ENCODE measurements at places on chromosomes 4 and X.

DNA sequence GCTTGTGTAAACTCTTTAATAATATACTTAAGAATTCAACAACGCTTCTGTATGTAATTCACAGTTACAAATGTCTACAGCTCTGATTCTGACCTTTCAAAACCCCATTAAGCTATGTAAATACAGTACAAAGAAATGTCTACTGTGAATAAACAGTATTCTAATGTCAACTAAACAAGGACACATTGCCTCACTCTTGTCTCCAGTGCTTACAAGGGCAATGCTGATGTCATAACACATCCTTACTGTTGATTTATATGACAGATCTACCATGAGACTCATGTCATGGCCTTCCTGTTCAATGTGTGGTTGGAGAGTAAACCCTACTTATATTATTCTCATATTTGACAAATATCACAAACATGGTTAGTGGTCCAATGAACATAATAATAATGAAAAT is 256.1 kb upstream of the ADGRL3 start:
- no peak for DNase-seq

DNA sequence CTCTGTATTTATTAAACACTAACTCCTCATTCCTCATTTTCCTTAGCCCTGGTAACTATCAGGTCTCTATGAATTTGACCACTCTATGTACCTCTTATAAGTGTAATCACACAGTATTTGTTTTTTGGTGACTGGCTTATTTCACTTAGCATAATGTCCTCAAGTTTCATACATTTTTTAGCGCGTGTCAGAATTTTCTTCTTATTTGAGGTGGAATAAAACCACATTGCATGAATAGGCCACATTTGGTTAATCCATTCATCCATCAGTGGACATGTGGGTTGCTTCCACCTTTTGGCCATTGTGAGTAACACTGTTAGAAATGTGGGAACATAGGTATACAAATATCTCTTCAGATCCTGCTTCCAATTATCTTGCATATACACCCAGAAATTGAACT is 341.2 kb upstream of the BOD1L1 start:
- DNase-seq: peak; percentile 53

- peak; percentile 26 for DNase-seq
Measured at GRCh38 chr4:185122681-185123345, 20.3 kb upstream of the SLC25A4 start.

- peak; percentile 88 for DNase-seq
Measured at GRCh38 chr4:82898322-82899243, 2.0 kb upstream of the THAP9 start.

GRCh38 chr4:148367756-148368155 is 74.5 kb downstream of the NR3C2 start:
- DNase-seq: no peak

DNA sequence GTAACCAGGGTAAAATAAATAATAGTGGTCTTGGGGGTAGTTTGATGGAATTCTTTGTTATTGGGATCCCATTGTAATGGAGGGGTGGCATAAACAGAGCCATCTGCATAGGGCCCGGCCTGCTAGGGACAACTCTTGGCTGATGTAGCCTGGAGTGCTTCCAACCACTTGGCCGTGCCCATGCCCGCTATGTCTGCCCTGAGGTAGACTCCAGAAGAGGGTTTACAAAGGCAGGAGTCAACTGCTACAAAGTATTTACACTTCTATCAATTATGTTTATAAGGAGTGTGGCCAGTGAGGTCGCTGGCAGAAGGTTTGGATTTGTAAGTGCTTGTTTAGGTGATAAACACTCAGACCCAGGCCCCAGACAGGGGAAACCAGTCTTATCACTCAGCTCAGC is 8.1 kb downstream of the RASL11B start:
- DNase-seq: no peak

GRCh38 chr4:70601422-70602039 is 9.5 kb downstream of the AMBN start:
- DNase-seq: peak; percentile 77

DNA sequence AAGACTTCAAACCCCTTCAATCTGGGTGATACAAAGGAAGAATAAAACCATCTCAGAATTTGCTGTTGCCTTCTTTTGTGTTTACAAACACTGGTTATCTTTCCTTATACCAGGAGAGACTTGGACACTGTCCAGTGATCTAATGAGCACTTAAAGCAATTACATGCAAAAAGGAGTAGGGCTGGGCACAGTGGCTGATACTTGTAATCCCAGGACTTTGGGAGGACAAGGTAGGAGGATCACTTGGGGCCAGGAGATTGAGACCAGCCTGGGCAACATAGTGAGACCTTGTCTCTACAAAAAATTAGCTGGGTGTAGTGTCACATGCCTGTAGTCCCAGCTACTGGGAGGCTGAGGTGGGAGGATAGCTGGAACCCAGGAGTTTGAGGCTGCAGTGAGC is 95.7 kb upstream of the DRD5 start:
- no peak for DNase-seq

DNA sequence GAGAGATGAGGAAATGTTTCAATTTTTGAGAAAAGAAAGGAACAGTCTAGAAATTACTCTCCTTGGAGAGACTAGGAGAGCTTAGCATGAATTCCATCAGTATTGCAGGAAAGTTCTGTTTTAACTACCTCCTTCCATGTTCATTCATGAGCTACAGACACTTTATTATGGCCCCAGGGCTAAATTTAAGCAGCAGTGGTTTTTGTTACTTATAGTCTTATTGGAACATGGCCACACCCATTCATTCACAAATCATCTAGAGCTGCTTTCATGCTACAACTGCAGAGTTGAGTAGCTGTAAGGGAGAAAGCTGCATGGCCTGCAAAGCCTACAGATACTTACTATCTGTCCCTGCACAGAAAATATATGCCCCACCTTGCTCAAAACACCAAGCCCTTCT is 81.7 kb downstream of the SHISA3 start:
- no peak for DNase-seq

GRCh38 chr4:150232029-150232428 is 153.8 kb downstream of the DCLK2 start:
- DNase-seq: peak; percentile 44

DNA sequence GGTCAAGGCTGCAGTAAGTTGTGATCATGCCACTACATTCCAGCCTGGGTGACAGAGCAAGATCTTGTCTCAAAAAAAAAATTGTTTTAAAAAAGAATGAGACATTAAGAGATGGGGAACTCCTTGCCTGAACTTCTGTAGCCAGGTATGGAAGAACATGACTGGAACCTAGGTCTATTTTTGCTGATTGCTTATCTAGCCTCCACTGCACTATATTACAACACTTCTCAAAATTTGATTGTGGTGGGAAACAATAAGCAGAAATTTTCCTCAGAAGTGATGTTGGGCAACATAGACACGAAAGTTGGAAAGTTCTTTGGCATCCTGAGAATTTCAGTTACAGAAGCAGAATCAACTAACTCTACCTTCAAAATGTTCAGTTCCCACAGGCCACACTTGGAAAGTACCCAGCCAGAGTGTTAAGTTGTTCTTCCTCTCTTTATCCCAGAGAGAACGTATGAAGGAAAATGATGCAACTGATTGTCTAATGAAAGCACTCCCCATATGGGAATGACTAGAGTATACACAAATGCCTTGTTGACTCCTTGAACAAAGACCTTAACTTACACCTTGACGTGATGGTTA is 50.0 kb downstream of the LUZP4 start:
- DNase-seq: peak; percentile 83

DNA sequence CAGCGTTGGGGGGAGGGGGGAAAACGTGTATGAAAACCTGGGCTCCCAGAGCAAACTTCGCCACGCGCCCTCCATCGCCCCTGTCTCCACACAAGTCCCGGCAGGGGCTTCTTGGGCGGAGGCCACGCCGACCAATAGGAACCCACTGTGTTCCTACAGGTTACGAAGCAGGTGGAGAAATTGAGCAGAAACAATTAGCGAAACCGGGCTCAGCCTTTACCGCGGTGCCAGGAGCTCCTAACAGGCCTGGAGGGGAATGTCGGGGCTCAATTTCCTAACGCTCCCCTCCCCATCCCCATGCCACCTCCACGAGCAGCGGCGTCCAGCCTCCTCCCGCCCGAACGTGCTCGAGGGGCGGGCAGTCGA is 589 bp upstream of the KIT start:
- no peak for DNase-seq

- peak; percentile 63 for DNase-seq
Measured at GRCh38 chr4:15396157-15396800, 31.6 kb upstream of the C1QTNF7 start.

- DNase-seq: no peak
Measured at GRCh38 chrX:63869506-63869905, 84.5 kb upstream of the ARHGEF9 start.

- peak; percentile 19 for DNase-seq
Measured at GRCh38 chr4:150782311-150782710, 200.4 kb downstream of the MAB21L2 start.

GRCh38 chr4:8917868-8918783 is 46.5 kb upstream of the HMX1 start:
- DNase-seq: peak; percentile 31

GRCh38 chr4:93645120-93645519 is 183.4 kb upstream of the ATOH1 start:
- DNase-seq: no peak

DNA sequence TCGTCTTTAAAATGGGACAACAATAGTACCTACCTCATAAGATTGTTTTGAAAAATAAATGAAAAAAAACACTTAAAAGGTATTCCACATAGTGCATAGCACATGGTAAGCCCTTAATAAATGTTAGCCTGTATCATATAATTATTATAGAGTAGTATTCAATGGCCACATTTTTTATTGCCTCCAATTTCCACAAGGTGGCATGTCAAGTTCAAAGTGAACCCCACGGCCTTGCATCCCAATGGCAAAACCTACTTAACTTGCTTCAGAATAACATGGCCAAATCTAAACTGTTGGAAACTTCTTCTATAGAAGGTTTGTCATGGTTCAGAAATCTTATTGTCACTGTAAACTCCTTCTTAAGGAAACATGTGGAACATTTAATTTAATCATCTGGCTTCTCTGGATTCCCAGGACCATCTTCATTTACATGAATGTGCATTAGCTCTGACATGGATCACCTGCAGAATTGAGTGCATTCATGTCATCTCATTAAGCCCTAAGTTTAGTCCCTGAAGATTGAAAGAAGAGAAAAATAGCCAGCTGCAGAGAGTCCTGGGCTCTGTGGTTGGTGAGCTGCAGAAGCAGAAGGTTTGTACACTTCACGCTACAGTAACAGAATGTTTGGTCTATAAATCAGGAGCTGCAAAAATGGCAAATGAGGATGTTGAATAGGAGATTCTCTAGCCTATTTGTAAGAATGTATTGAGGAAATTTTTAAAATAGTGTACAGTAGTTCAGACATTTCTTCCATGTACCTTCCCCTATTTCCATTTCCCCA is 61.0 kb downstream of the ANXA3 start:
- peak; percentile 57 for DNase-seq

DNA sequence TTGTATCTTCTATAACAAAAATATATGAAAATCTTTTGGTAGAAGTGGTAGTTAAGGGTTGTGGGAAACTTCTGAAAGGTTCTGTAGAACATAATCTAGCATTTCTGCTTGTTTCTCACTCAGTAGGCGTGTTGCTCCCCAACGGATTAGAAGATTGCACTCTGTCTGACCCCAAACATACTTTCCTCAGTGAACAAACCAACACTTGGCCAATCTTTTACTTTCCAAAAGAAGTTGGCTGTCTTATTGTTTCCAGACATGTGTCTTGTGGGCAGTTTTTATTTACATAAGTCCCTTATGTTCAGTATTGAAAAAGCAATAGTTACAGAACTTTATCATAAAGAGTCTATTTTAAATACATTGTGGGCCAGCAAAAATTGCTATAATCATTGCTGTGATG is 312.8 kb upstream of the EPHA5 start:
- peak; percentile 51 for DNase-seq

DNA sequence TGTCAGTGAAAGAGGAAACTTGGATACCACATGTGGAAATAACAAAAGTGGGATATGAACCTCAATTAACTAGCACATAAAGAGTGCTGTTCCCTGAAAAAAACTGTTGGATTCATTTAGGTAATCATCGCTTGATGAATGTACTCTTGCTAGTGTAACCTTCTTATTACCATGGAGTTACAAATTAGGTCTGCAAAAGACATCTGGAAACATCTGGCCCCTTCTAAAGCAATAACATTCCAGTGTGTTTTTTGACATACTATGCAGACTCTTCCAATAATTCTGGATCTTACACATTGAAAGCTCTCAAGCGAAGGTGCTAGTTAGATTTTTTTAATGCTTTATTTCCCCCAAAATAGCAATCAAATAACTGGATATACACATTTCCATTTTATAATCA is 134.6 kb downstream of the ATP10D start:
- no peak for DNase-seq

GRCh38 chr4:89755220-89755619 is 81.7 kb downstream of the SNCA start:
- DNase-seq: peak; percentile 5

- DNase-seq: no peak
Measured at GRCh38 chr4:86256086-86256485, 103.8 kb downstream of the MAPK10 start.

- no peak for DNase-seq
Measured at GRCh38 chrX:51834076-51834475, 59.3 kb upstream of the MAGED1 start.

DNA sequence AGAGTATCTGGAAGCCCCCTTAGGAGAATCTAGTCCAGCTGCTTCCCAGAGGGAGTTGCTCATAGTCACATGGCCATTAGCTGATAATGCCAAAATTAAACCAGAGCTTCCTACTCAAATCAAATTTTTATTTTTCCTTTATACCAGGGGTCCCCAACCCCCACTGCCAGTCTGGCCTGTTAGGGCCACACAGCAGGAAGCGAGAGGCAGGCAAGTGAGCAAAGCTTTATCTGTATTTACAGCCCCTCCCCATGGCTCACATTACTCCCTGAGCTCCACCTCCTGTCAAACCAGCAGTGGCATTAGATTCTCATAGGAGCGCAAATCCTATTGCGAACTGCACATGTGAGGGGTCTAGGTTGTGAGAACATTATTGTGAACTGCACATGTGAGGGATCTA is 19.2 kb upstream of the TNIP3 start:
- no peak for DNase-seq

GRCh38 chr4:16253127-16253960 is 27.1 kb upstream of the TAPT1 start:
- peak; percentile 89 for DNase-seq

GRCh38 chrX:71814123-71814912 is 51.2 kb downstream of the CXorf49B start:
- DNase-seq: no peak

GRCh38 chr4:88456670-88457306 is at the start of gene HERC5:
HERC5 (plus strand) TSS chr4:88457119; CDS start chr4:88457270, 151 bp downstream.
- DNase-seq: peak; percentile 86

GRCh38 chrX:100417681-100418080 is 7.6 kb upstream of the PCDH19 start:
- no peak for DNase-seq

- no peak for DNase-seq
Measured at GRCh38 chr4:138334346-138335016, 92.3 kb upstream of the SLC7A11 start.

GRCh38 chr4:76659103-76659490 is 224.1 kb downstream of the SHROOM3 start:
- DNase-seq: no peak

Measured in iris pigment epithelial cell (primary cell).